NCI-H1092 treated with DMSO at 0.1 percent for 48 hours (cell line): ENCODE measurements at places on chromosomes 5 and 9.
A peak's percentile ranks its signal among the peaks of the same experiment; 100 is the strongest.

DNA sequence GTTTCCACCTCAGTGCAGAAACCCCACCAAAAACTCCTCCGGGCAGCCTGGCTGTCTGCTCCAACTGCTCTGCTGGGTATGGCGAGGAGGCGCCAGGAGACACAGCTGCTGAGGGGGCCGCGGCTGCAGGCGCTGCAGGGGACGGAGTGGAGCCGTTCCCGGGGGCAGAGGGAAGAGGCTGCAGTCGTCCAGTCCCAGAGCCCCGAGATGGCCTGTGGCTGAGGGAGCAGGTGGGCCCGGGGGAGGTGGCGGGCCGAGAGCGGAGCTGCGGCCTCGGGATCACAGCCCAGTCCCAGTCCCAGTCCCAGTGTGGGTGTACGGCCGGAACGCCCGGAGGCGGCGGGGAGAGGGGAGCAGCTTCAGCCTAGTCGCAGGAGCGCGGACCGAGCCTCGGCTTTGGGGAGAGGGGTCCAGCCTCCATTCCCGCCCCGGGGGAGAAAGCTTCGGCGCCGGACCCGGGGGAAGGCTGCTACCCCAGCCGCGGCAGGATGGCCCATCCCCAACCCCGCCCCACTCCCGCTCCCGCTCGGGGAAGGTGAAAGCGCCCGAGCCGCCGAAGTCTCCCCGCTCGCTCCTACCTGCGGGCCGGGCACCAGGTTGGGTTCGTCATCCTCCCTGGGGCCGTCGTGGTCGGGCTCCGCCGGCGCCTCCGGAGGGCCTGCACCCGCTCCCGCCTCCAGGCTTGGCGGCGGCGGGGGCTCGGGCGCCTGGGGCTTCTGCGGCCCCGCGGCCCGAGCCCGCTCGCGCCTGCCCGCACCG lies 513 bp downstream of the FAM193B start:
- DNase-seq: no peak

DNA sequence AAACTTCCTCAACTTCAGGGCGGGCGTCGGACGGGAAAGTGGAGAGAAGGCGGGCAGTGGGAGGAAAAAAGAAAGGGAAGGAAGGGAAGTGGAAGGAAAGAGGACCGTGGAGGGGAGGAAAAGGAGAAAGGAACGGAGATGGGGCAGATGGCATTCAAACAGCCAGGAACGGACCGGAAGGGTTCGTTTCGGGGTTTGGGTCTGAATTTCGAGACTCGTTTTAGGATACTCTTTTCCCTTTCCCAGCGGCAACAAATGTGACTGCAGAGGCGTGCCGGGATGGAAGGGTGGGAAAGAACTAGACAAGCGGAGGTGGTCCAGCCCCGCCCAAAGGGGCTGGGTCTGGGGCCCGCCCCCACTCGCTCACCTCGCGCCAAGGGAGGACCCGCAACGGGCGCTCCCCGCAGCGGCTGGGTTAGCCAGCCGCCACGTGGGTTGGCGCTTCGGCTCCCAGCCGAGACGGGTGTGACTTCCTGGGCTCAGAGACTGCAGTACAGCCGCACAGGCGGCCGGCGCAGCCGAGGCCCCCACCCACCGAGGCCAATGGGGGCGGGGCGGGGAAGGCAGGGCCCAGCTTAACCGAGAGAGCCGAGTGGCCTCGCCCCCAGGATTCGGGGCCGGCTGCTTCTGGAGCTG lies 2.7 kb downstream of the VCAN start:
- peak; percentile 53 for DNase-seq

DNA sequence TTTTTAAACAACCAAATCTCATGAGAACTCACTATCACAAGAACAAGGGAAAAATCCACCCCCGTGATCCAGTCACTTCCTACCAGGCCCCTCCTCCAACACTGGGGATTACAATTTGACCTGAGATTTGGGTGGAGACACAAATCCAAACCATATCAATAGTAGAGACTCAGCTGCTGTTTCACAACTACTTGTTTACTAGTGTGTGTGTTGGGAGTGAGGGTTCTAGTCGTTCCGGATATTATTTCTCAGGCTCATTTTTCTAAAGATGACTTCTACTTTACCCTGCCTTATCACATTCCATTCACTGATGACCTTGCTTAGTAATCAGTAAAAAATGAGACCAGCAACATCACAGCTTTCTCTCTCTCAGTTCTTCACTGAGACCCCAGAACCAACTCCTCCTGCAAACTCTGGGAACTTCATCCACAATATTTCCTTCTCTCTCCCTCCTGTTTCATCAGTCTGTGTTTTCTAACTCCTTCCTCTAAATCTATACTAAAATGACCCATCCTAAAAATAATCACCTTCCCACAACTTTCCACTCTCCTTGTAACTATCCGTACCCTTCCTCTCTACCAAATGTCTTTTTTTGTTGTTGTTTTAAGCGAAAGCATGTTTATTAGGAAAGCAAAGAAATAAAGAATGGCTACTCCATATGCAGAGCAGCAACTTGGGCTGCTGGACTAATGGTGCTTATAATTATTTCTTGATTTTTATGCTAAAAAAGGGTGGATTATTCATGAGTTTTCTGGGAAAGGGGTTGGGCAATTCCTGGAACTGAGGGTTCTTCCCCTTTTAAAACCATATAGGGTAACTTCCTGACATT lies 121.5 kb upstream of the SPRY4 start:
- no peak for DNase-seq

GRCh38 chr9:114733816-114734215 lies 51.8 kb upstream of the TEX48 start:
- no peak for DNase-seq

DNA sequence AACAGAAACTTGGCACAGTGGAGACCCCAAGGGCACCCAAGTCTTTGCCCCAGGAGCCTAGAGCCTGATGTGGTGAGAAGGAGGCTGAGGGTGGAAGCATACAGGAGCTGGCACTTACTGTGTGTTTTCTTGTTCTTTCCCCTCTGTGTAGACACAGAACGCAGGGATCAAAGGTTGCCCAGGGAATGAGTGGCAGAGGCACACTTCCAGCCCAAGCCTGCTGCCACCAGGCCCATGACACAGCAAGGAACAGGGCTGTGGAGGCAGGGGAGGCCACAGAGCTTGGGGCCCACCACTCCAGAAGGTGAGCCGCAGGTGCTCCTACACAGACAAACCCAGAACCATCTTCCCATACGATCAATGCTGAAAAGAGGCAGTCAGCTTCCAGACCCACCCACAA lies 73.9 kb upstream of the S1PR3 start:
- no peak for DNase-seq

DNA sequence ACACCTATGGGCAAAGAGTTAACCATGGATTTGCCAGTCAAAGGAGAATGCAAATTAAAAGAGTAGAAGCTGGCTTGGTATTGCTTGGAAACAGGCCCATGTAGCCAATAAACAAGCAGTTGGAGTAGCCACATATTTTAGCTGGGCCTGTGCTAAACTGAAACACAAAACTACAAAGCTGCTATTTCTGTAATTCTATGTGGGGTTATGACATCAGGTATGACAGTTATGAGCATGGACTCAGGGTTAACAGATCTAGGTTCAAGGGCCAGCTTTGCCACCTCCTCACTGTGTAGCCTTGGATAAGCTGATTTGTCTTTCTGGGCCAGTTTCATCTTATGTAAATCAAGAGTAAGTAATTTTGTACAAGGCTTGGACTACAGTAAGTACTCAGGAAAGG lies 142.7 kb downstream of the PIP5K1B start:
- DNase-seq: no peak

GRCh38 chr5:1168796-1169195 lies 32.6 kb upstream of the SLC6A19 start:
- peak; percentile 15 for DNase-seq

- DNase-seq: no peak
Observed at GRCh38 chr9:114416290-114416689, 28.5 kb upstream of the AKNA start.

GRCh38 chr5:141369994-141370848 lies at the start of gene PCDHGB3:
Gene PCDHGB3 (plus strand): TSS chr5:141370242. CDS start chr5:141370395, 153 bp downstream.
- DNase-seq: no peak

DNA sequence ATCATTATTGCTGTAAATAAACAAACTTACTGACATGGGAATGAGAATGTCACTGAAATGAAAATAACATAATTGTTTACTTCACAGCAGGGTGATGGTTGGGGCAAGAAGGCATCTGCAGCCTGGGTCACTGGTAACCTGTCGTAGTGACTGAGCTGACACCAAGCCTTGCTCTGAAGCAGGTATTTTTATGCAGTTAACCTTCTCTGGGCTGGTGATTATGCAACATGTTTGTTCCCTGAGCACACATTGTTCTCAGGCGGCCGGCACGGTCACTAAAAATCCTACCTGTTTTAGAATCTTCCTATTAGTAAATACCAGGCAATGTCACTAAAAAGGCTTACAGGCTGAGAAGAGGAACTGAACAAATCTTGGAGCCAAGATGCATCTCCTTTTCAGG lies 157.7 kb upstream of the NR3C1 start:
- no peak for DNase-seq

DNA sequence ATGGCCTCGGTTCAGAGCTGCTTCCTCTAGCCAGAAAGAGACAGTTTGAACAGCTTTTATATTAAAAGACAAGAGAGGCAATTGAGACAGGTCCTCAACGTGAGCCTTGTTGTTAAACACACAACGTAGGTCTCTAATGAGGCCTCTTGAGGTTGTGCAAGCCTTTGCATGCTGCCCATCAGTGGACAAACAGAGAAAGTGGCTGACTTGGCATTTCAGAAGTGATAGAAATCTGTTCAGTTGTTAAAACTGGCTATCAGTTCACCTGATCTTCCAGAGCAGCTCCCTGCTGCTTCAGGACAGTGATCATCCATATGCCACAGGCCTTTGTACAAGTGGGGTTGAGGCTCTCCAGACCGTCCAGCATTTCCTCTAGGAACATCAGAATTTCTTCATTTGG lies 58.8 kb downstream of the MROH2B start:
- no peak for DNase-seq

DNA sequence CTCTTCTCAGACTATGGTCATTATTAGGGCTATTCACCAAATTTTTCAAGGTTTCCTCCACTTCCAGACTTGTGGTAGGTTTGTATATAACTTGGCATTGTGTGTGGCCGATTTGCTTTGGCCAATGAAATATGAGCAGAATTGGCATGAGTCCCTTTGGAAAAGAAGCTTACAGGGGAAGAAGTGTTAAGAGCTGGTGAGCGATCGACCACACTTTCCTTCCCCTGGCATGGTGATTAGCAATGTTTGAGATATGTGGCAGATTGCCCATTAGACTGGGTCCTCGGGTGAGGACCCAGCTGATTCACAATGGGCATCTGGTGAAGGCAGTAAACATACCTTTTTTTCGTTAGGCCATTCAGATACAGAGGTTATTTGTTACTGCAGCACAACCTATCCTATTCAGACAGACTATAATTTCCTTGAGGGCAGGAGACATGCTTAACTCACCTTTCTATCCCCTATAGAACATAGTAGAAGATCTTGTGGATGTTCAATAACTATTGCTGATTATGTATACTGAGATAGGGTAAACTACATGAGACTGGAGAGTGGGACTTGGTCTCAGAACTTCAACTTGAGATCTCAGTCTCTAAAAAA lies 62.8 kb upstream of the KLF9 start:
- no peak for DNase-seq

DNA sequence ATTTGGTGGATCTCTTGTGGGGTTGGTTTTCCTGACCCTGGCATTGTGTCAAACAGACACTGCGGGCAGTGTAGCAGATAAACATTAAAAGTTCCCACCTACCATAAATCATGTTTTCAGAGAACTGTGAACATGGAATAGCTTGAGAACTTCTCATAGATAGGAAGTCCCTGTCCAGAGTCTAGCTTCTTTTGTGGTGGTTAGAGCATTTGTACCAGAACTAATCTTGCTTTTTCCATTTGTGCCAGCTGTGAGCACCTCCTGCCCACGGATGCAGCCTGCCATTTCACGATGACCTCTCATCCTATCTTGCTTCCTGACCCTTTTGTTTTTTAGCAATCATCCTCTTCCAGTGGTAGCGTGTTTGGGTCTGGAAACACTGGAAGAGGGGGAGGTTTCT lies 61.4 kb downstream of the FAM78A start:
- no peak for DNase-seq

- DNase-seq: no peak
Observed at GRCh38 chr5:11385251-11385900, 518.9 kb downstream of the CTNND2 start.

- DNase-seq: no peak
Observed at GRCh38 chr5:54837093-54837492, 148.3 kb downstream of the ESM1 start.

DNA sequence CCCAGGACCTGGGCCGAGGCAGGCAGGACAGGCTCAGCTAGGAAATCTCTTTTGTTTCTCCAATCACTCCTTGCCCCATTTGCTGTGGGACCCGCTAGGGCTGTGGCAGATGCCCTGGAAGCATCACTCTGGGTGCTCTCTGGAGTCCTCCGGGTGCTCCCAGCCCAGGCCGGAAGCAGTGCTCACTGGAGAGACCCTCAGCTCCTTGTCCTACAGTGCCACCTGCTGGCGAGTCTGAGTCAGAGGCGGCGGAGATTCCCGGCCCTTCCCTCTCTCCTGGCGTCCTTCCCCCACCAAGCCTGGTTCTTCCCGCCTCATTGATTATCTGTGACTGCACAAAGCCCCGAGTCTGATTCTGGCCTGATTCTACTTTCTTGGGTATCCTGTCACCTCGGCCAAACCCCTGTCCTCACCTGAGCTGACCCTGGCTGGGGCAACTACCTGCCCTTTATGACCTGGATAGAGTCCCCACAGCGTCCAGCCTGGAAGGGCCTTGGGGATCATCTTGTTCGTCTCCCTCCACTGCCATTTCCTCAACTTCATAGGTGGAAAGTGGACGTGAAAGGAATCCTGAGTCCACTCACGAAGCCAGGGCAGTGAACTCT lies 7.3 kb upstream of the BARHL1 start:
- peak; percentile 77 for DNase-seq

- peak; percentile 21 for DNase-seq
Observed at GRCh38 chr9:135296735-135297455, 182.7 kb upstream of the PPP1R26 start.

DNA sequence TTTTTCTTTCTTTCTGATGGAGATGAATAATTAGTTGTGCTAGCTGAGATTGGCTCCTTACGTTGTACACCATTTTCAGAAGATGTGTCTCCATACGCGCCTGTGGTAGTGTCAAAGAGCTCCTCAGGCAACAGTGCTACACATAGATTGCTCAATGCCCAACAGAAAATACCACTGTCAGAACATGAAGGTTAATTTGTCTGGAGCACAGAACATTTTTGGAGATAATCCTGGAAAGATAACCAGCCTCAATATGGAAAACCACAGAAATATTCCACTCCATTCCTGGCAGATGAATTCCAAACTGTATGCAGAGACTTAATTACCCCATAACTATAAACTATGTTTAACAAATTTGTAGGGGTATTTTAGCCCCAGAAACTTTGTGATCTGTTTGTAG lies 233.6 kb downstream of the MARCHF11 start:
- no peak for DNase-seq

GRCh38 chr9:116928289-116928688 lies 241.2 kb downstream of the TRIM32 start:
- no peak for DNase-seq

- DNase-seq: no peak
Observed at GRCh38 chr5:168796593-168797580, 217.7 kb upstream of the PANK3 start.

- DNase-seq: no peak
Observed at GRCh38 chr5:169336242-169336641, 35.3 kb upstream of the SLIT3 start.

- DNase-seq: no peak
Observed at GRCh38 chr9:71908825-71909224, 2.2 kb downstream of the ABHD17B start.

GRCh38 chr5:144151026-144151425 lies 19.4 kb downstream of the YIPF5 start:
- DNase-seq: no peak
